ENCODE measurements at places on chromosomes 11 and 22. TPM values are rescaled to one million over a fixed set of nuclear protein-coding genes. Genes with fewer than 3 reads are reported as not detected.
A peak's percentile ranks its signal among the peaks of the same experiment; 100 is the strongest.

DNA sequence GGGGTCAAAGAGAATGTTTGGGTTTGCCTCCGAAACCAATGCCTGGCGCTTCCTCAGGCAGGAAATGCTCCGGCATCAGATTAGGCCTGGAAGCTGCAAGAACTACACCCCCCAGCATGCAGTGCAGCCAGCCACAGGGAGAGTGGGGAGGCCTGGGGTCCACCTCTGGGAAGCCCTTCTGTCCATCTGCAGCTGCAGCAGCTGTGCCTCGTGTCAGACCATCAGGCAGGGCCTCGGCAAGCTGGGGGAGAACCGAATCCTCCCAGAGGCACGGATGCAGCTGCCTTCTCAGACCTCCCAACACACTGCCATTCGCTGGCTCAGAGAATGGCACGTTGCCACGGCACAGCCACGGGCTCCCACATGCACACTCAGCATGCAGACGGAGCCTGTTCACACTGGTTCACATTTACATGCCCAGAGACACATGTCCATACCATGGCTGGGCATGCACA lies 57.4 kb downstream of the NECTIN1 start:
- H3K4me3 ChIP-seq: no peak overlapping the region
- H3K27ac ChIP-seq: no peak overlapping the region

DNA sequence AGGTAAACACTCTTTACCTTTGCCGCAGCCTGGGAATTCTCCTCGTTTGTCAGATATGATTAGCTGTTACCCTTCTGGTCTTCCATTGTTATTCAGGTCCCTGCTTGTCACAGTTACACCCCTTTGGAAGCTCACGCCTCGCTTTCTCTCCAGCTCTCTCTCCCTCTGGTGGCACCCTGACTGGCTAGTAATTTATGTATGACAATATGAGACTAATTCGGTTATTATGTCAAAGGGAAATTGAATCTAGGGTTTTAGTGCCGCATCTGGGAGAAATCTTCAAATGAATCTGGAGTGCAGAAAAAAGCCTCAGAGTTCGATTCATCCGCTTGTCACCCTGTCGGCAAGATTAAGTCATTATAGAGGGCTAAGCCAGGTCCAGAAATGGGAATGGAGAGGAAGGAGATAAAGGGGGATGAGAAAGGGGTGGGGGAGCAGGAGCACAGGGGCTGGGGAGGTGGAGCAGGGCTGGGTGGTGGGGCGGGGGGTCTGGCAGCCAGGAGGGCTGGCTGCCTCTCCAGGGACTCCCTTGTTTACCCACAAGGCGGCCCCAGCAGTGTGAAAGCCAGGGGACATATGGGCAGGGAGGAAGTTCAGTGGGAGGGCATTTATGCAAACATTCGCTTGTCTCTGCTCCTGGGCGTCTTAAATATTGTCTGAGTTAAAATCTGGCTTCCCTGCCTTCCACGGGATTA lies 179.0 kb upstream of the NECTIN1 start:
- H3K4me3 ChIP-seq: no peak overlapping the region
- H3K36me3 ChIP-seq: no peaks in the 10 kb centered on the region
- H3K27me3 ChIP-seq: no peaks in the 10 kb centered on the region
- H3K27ac ChIP-seq: no peak overlapping the region
- DNase-seq: no peak

GRCh38 chr11:41970681-41971080 lies 511.2 kb upstream of the LRRC4C start:
- no peaks in the 10 kb centered on the region for H3K27me3 ChIP-seq
- H3K4me1 ChIP-seq: no peaks in the 10 kb centered on the region
- no peak for DNase-seq
- no peak overlapping the region for H3K4me3 ChIP-seq
- H3K36me3 ChIP-seq: no peaks in the 10 kb centered on the region
- H3K27ac ChIP-seq: no peak overlapping the region

- no peak overlapping the region for H3K4me3 ChIP-seq
- H3K27ac ChIP-seq: no peak overlapping the region
- H3K27me3 ChIP-seq: no peaks in the 10 kb centered on the region
- peaks cover 2% of the 10 kb centered on the region for H3K4me1 ChIP-seq
- H3K36me3 ChIP-seq: no peaks in the 10 kb centered on the region
- no peak for DNase-seq
Observed at GRCh38 chr11:74686792-74687191, 44.4 kb downstream of the CHRDL2 start.

GRCh38 chr22:43743131-43743530 lies 69.0 kb downstream of the EFCAB6 start:
- no peaks in the 10 kb centered on the region for H3K36me3 ChIP-seq
- no peak overlapping the region for H3K4me3 ChIP-seq
- no peaks in the 10 kb centered on the region for H3K27me3 ChIP-seq
- DNase-seq: no peak
- H3K27ac ChIP-seq: no peak overlapping the region

DNA sequence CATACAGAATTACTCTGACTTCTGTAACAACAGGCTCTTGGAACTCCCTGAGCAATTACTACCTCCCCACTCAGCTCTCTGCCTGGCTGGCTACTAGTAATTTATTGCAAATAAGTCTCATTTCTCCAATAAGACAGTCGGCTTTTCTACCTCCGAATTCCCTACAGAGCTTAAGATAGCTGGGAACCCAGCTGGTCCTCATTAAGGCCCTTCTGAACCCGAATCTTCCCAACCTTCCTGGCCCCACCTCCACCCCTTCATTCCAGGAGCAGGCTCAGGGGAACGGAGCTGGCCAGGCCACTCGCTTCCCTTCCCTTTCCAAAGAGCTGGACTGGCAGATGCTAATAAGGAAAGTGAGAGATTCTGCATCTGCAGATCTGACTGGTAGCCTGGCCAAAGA lies 21.6 kb downstream of the TMPRSS5 start:
- DNase-seq: no peak
- H3K27ac ChIP-seq: no peak overlapping the region
- H3K36me3 ChIP-seq: no peaks in the 10 kb centered on the region
- no peaks in the 10 kb centered on the region for H3K4me1 ChIP-seq

GRCh38 chr11:70175236-70175698 lies 27.8 kb upstream of the FADD start:
- no peaks in the 10 kb centered on the region for H3K36me3 ChIP-seq
- no peak overlapping the region for H3K4me3 ChIP-seq
- DNase-seq: no peak

DNA sequence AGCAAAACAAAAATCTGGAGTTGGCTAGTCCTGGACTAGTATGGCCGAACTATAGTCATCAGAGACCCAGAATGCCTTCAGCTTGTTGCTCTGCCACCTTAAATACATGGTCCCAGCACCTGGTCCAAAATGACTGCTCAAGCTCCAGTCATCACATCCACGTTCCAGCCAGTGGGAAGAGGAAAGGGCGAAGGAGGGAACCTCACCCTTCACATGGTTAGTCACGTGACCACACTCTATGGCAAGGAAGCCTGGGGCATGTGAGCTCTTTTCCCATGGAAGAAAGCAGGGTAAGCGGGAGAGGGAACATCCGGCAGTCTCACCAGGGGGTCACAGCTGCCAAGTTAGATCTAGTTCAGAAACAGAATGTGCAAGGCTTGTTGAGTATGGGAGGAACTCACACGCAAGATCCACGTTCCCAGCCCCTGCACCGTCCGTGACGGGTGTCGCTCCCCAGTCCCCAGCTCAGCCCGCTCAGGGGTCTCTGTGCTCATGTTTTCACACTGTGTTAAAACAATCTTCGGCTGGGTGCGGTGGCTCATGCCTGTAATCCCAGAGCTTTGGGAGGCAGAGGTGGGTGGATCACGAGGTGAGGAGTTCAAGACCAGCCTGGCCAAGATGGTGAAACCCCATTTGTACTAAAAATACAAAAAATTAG lies 1.9 kb upstream of the ANO9 start:
- DNase-seq: no peak
- H3K27me3 ChIP-seq: no peaks in the 10 kb centered on the region
- no peaks in the 10 kb centered on the region for H3K4me1 ChIP-seq
- H3K27ac ChIP-seq: no peak overlapping the region
- H3K36me3 ChIP-seq: no peaks in the 10 kb centered on the region

- no peak for DNase-seq
- H3K27me3 ChIP-seq: no peaks in the 10 kb centered on the region
- no peak overlapping the region for H3K27ac ChIP-seq
- H3K36me3 ChIP-seq: no peaks in the 10 kb centered on the region
- H3K4me1 ChIP-seq: peaks cover 14% of the 10 kb centered on the region
Observed at GRCh38 chr11:64762674-64763525, 3.1 kb upstream of the PYGM start.

DNA sequence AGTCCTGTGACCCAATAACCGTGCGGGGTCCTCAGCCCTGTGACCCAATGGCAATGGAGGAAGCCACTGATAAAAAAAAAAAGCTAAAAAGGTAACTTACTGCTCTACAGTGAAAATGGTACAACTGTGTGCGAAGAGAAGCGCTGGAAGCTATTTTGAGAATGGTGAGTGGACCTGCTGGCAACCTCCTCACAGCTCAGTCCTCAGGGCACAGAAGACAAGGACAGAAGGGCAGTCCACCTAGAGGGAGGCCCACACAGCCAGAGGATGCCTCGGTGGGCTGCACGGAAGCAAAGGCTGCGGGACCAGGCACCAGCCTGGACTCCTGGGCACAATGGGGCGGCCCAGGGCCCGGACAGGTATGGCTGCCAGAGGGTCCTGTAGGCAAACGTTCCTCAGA lies 35.6 kb downstream of the BRD1 start:
- no peak overlapping the region for H3K4me3 ChIP-seq
- no peak for DNase-seq
- peaks cover 31% of the 10 kb centered on the region for H3K4me1 ChIP-seq

DNA sequence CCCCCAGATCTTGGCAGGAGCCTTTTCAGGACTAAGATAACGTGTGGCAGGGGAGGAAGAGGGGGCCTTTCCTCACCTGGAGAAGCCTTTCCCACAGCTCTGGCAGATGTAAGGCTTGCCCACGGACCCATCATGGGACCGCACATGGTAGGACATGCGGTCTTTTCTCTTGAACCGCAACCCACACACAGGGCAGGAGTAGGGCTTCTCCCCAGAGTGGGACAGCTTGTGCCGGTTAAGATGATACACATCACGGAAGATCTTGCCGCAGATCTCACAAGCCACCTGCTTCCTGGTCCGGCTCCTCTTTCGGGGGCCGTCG lies 1.9 kb downstream of the PATZ1 start:
- peaks cover 16% of the 10 kb centered on the region for H3K4me1 ChIP-seq
- peak overlapping the region; percentile 6 for H3K4me3 ChIP-seq
- no peaks in the 10 kb centered on the region for H3K36me3 ChIP-seq
- H3K27ac ChIP-seq: peak overlapping the region; percentile 47

GRCh38 chr11:45606514-45607281 lies 58.7 kb downstream of the CHST1 start:
- no peak for DNase-seq
- no peak overlapping the region for H3K27ac ChIP-seq
- H3K27me3 ChIP-seq: no peaks in the 10 kb centered on the region
- H3K4me1 ChIP-seq: no peaks in the 10 kb centered on the region

GRCh38 chr22:42626951-42627625 lies 12.4 kb upstream of the POLDIP3 start:
- no peaks in the 10 kb centered on the region for H3K36me3 ChIP-seq
- H3K27ac ChIP-seq: no peak overlapping the region
- DNase-seq: no peak
- H3K27me3 ChIP-seq: no peaks in the 10 kb centered on the region
- no peak overlapping the region for H3K4me3 ChIP-seq

- H3K27ac ChIP-seq: peak overlapping the region; percentile 84
- peaks cover 3% of the 10 kb centered on the region for H3K4me1 ChIP-seq
- no peaks in the 10 kb centered on the region for H3K27me3 ChIP-seq
- no peaks in the 10 kb centered on the region for H3K36me3 ChIP-seq
Observed at GRCh38 chr11:118436639-118437207, 431 bp downstream of the KMT2A start.

DNA sequence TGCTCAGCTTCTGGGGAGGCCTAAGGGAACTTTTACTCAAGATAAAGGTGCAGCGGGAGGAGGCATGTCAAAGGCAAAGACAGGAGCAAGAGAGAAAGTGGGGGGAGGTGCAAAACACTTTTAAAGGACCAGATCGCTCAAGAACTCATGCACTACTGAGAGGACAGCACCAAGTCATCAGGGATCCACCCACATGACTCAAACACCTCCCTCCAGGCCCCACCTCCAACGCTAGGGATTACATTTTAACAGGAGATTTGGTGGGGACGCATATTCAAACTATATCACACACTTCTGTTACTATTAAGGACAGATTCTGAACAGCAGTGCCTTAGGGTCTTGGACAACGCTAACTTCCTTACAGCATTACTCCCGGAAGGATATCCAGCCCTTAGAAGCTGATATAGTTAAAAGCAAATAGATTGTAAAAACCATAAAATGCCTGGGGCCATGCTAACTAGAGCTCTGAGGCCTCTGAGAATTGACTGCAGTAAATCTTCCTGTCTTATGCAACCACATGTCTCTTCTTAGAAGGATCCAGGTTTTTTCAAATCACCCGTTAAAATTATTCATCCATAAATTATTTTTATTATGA lies 16.7 kb upstream of the ZC3H12C start:
- H3K27ac ChIP-seq: no peak overlapping the region
- no peak for DNase-seq
- no peaks in the 10 kb centered on the region for H3K27me3 ChIP-seq
- H3K4me3 ChIP-seq: no peak overlapping the region
- no peaks in the 10 kb centered on the region for H3K36me3 ChIP-seq

- no peaks in the 10 kb centered on the region for H3K36me3 ChIP-seq
- no peaks in the 10 kb centered on the region for H3K27me3 ChIP-seq
- peaks cover 10% of the 10 kb centered on the region for H3K4me1 ChIP-seq
- peak; percentile 49 for DNase-seq
- peak overlapping the region; percentile 66 for H3K4me3 ChIP-seq
- H3K27ac ChIP-seq: no peak overlapping the region
Observed at GRCh38 chr11:68843052-68843561, 1.4 kb upstream of the CPT1A start.

- DNase-seq: no peak
- H3K4me3 ChIP-seq: no peak overlapping the region
- H3K36me3 ChIP-seq: no peaks in the 10 kb centered on the region
- peaks cover 2% of the 10 kb centered on the region for H3K27me3 ChIP-seq
- no peak overlapping the region for H3K27ac ChIP-seq
- peaks cover 4% of the 10 kb centered on the region for H3K4me1 ChIP-seq
Observed at GRCh38 chr11:12319461-12319951, 57.9 kb upstream of the PARVA start.

DNA sequence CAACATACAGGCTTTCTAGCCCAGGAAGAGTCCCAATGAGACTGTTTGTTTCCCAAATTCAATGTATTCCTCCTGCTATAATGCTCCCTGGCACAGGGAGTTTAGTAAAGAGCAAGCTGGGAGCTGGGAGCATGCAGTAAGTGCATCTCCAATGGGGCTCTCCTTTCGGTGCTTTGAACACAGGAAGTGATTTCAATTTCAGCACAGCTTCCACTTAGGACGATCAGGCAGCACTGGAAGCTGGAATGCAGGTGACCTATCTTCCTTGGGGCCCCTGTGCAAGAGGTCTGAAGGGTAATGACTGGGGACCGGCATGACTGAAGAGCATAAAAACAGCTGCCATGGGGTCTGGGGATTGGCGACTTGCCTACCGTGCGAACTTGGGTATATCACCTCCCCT lies 76.0 kb downstream of the LARGE1 start:
- no peak overlapping the region for H3K4me3 ChIP-seq
- H3K27ac ChIP-seq: no peak overlapping the region

Gene CARS1
- total RNA-seq: 17.5 TPM

Gene GRK3
- 10.6 TPM for total RNA-seq

Gene MS4A6E
- total RNA-seq: not detected

Gene TRMT2A
- total RNA-seq: 52.2 TPM

Gene DBX1
- not detected for total RNA-seq

Gene OR5AL1
- not detected for total RNA-seq

Gene MYBPC3
- total RNA-seq: not detected

Gene SLC25A22
- total RNA-seq: 10.8 TPM

Gene PRR5L
- total RNA-seq: 17.5 TPM

Gene MIAT
- 0.56 TPM for total RNA-seq
